HuH-7 (cell line): ENCODE measurements at places on chromosomes 1 and 21.

GRCh38 chr1:220391491-220391890 is 119.2 kb upstream of the RAB3GAP2 start:
- DNase-seq: no peak

GRCh38 chr1:219505886-219506285 is 107.0 kb downstream of the ZC3H11B start:
- peak; percentile 34 for DNase-seq

GRCh38 chr21:46489800-46490199 is 31.1 kb downstream of the DIP2A start:
- DNase-seq: no peak

DNA sequence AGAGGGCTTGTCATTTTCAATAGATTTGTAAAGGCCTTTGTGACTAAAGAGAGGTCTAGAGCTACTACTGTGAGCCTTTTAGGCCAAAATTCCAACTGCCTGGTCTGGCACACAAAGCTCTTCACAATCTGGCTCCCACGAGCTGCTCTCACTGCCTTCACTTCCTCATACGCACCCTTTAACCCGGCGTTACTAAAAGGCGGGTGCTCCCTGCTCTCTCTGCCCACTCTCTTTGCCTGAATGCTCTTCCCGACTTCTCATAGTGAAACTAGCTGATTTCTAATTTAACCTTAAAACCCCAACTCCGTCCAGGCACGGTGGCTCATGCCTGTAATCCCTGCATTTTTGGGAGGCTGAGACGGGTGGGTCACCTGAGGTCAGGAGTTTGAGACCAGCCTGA is 14.2 kb downstream of the BSDC1 start:
- DNase-seq: no peak

GRCh38 chr1:161935264-161935663 is 88.4 kb downstream of the OLFML2B start:
- no peak for DNase-seq

DNA sequence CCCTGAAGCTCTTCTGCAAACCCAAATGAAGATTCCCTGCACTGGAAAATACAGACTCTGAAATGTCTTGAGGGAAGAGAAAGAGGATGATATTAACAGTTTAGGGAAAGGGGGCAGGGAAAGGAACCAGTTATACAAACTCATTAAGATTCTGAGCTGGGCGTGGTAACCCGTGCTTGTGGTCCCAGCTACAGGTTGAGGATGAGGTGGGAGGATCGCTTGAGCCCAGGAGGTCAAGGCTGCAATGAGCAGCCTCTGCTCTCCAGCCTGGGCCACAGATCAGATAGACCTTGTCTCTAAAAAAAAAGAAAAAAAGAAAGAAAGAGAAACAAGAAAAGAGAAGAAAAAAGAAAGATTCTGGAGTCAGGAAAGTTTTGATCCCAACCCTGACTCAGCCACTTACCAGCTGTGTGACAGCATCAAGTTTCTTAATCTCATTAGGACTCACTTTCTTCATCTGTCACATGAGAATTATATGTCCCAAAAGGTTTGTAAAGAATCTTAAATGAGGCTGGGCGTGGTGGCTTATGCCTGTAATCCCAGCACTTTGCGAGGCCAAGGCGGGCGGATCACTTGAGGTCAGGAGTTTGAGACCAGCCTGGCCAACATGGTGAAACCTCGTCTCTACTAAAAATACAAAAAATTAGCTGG is 53.9 kb downstream of the OPTC start:
- DNase-seq: no peak

- no peak for DNase-seq
These were observed 199.0 kb downstream of the PDE4B start for GRCh38 chr1:65991694-65992093.

DNA sequence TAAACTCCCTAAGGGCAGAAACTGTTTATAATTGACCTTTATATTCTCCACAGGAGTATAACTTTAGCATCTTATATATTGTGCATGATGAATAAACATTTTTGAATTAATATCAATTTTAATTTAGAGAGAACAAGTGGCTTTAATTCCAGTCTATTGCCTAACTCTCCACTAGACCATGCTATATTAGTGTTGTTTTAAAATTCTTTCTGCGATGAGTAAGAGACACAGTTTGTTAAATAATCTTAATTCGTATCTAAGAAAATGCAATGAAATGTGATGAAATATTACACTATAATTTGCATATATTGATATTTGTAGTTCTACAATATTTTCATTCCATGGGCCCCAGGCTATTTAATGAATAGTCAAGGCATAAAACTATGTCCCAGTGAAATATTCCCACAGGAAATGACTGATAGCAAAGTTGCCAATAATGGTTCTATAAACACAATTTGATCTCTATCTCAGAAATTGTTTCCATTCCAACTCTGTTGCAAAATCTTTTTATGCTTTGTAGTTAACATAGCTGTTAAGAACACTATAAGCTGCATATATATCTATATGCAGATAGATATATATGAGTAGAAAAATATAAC is 2.9 kb upstream of the SYDE2 start:
- no peak for DNase-seq

DNA sequence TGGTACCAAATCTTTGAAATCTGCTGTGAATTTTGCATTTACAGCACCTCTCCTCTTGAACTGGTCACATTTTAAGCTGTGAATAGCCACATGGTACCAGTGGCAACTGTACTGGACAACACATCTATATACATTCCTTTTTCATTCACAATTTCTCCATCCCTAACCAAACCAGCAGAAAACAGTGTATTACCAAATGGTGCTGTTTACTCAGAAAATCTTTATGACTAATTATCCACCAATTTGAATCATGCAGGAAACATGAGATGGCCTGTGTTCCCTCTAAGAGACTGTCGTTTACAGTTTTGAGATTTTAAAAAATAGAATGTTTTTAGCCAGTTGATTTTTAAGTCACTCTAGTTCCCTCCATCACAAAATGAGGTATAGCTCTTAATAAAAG is 17.6 kb upstream of the CCT8 start:
- DNase-seq: no peak

- no peak for DNase-seq
These were observed 145.2 kb upstream of the ETS2 start for GRCh38 chr21:38660333-38661196.

GRCh38 chr1:167669209-167670124 is 39.4 kb downstream of the RCSD1 start:
- DNase-seq: no peak

DNA sequence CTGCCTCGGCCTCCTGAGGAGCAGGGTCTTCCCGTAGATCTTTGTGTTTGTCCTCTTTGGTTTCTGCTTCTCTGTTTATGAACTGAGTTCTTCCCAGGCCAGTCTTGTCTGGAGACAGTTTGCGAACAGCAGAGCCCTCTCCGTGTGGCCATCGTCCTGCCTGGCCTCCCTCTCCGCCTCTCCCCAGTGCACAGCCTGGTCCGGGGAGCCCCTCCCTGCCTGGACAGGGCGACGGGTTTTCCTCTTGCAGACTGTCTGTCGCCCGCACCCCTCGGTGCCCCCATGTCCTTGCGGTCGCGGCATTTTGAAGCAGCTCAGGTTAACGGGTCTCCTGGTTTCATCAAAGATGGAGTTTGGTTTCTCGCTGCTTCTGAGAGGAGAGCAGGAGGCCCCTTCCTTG is 34.8 kb downstream of the SLX9 start:
- DNase-seq: no peak

GRCh38 chr1:92713939-92714338 is 71.0 kb downstream of the EVI5 start:
- no peak for DNase-seq

- no peak for DNase-seq
These were observed 14.1 kb upstream of the A3GALT2 start for GRCh38 chr1:33335020-33335419.

GRCh38 chr21:42439284-42440186 is 35.8 kb downstream of the UBASH3A start:
- no peak for DNase-seq

DNA sequence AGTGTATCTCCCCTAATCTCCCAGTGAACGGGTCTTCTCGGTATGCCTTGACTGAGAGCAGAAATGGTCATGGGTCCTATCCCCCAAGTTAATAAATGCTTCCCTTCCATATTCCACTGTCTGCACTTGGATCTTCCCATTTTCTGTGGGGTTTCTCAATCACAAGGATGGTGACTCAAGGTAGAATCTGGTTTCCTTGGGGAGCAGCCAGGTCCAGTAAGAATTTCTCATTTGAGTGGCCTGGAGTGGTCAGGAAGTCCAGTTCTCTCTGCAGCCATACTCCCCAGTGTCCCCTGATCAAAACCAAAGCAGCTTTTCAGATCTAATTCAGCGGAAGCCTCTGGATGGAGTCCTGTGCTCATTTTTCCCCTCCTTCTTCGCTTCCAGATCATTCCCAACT is 14.8 kb upstream of the SLC27A3 start:
- no peak for DNase-seq

- DNase-seq: no peak
These were observed 161.6 kb downstream of the PRDM16 start for GRCh38 chr1:3230553-3230952.

- DNase-seq: no peak
These were observed 33.7 kb downstream of the PSEN2 start for GRCh38 chr1:226903819-226904716.

GRCh38 chr1:155932487-155932886 is 1.7 kb downstream of the KHDC4 start:
- DNase-seq: no peak

- DNase-seq: no peak
These were observed 58.9 kb downstream of the HSPG2 start for GRCh38 chr1:21878009-21878773.

GRCh38 chr1:185526344-185527307 is 207.6 kb upstream of the HMCN1 start:
- no peak for DNase-seq

- peak; percentile 76 for DNase-seq
These were observed at the start of gene GPR137B for GRCh38 chr1:236142253-236143103. Gene GPR137B, plus strand, starts transcription at chr1:236142539. Its CDS starts 84 bp downstream, at chr1:236142623.

DNA sequence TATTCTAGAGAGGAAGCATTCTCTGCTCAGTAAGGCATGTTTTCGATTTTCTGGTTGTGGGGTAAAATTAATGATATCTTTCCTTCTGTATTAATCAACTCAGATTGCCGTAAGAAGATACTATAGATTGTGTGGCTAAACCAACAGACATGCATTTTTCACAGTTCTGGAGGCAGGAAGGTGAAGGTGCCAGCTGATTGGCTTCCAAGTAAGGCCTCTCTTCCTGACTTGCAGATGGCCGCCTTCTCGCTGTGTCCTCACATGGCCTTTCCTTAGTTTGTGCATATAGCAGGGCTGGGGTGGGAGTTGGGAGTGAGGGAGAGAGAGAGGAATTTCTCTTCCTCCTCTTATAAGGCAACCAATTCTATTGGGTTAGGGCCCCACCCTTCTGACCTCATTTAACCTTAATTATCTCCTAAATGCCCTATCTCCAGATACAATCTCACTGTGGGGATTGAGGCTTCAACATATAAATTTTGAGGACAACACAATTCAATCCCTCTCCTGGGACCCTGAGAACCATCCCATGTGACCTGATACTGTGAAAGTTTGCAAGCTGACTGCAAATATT is 52.3 kb upstream of the MRPS6 start:
- no peak for DNase-seq

- DNase-seq: no peak
These were observed 87.2 kb downstream of the HHAT start for GRCh38 chr1:210415846-210416448.

- no peak for DNase-seq
These were observed 116.1 kb upstream of the KCND3 start for GRCh38 chr1:112105557-112105956.

DNA sequence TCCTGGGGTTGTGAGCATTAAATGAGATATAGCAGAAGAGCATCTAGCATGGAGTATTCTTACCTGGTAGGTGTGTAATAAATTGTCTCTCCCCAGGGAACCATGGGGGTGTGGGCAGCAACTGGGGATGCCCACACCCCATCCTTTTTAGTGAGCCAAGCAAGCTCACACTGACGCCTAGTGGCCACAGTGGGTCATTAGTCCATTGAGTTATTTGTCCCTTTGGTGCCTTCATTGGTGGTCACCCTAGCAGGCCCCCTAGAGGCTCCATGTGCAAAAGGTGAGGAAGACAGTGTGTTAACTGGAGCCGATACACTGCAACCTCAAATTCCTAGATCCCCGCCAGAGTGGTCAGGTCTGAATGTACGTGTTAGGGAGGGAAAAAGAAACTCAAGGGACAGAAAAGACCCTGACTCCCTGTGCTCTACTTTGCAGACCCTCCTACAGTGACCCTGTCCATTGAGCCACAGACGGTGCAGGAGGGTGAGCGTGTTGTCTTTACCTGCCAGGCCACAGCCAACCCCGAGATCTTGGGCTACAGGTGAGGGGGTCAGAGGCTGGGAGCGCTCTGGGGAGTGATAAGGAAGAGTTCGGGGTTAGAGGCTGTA is 93.3 kb upstream of the CD1D start:
- peak; percentile 52 for DNase-seq

GRCh38 chr1:9852410-9853248 is 28.9 kb upstream of the CLSTN1 start:
- peak; percentile 68 for DNase-seq

- no peak for DNase-seq
These were observed 131.2 kb downstream of the SLC45A1 start for GRCh38 chr1:8448911-8449661.

GRCh38 chr1:109827986-109828385 is 64.3 kb upstream of the EPS8L3 start:
- DNase-seq: no peak

GRCh38 chr1:160325252-160325651 is 17.8 kb downstream of the COPA start:
- DNase-seq: no peak

- DNase-seq: no peak
These were observed 73.2 kb downstream of the BCAR3 start for GRCh38 chr1:93608187-93609109.

GRCh38 chr1:7717748-7718368 is 53.2 kb upstream of the VAMP3 start:
- no peak for DNase-seq

DNA sequence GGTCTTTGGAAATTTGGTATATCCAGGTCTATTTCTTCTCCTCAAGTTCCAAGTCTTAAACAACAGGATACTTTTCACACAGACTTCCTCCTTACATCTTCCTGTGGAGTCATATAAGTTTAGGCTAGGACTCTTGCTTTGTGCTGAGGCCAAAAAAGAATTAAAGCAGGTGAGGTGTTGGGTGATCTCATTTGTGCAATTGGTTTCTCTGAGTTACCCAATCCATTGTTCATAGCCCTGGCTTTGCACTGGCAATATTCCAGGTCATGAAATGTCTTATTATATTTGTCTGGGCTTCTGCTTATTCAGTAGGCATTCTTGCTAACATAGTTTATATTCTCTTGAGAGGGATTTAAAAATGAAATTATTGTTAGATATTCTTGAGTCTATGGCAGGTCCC is 14.1 kb upstream of the KIAA0040 start:
- DNase-seq: no peak
